Hepatocyte (in vitro differentiated cells): ENCODE measurements at places on chromosomes 1 and 21.

DNA sequence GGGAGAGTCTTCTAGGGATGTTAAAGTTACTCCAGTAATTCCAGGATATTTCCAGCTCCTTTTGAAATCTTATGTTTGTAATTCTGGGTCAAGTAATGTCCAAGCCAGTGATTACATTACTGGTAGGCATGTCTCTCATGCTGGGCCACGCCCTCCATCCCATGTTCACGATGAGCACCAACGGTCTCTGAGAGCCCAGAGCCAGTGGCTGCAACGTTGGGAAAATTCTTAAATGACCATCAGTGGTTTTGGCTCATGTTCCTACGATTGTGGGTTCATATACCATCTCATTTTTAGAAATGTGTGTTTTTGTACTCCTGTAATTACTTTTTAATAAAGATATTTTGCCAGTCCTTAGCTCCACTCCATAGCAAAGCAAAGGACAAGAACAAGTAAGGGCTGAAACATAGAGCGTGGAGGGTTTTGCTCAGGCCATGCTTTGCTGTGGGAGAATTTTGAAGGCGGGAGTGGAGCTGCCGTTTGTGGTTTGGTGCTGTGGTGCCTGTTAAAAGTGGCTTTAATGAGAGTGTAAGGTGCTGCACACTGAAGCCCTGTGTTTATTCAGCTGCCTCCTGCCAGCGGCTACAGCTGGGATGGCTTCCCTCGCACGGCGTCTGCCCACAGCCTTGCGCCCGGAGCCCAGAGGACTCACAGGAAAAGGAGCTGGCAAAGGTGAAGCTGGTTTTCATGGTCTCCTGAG is 28.9 kb downstream of the VANGL1 start:
- H3K4me3 ChIP-seq = no peak overlapping the region
- H3K27ac ChIP-seq = peak overlapping the region; percentile 91
- no peaks in the 10 kb centered on the region for H3K36me3 ChIP-seq

GRCh38 chr1:205030241-205030640 is 12.8 kb upstream of the CNTN2 start:
- H3K27me3 ChIP-seq = no peaks in the 10 kb centered on the region
- H3K4me1 ChIP-seq = no peaks in the 10 kb centered on the region
- H3K27ac ChIP-seq = no peak overlapping the region
- DNase-seq = no peak

- H3K36me3 ChIP-seq = no peaks in the 10 kb centered on the region
- H3K27me3 ChIP-seq = no peaks in the 10 kb centered on the region
- no peak overlapping the region for H3K27ac ChIP-seq
- DNase-seq = no peak
- H3K4me1 ChIP-seq = no peaks in the 10 kb centered on the region
Observed at GRCh38 chr1:166763318-166763717, 76.0 kb upstream of the POGK start.

GRCh38 chr1:204426035-204426436 is 14.4 kb upstream of the PPP1R15B start:
- H3K36me3 ChIP-seq = no peaks in the 10 kb centered on the region
- H3K27me3 ChIP-seq = no peaks in the 10 kb centered on the region
- no peak for DNase-seq

DNA sequence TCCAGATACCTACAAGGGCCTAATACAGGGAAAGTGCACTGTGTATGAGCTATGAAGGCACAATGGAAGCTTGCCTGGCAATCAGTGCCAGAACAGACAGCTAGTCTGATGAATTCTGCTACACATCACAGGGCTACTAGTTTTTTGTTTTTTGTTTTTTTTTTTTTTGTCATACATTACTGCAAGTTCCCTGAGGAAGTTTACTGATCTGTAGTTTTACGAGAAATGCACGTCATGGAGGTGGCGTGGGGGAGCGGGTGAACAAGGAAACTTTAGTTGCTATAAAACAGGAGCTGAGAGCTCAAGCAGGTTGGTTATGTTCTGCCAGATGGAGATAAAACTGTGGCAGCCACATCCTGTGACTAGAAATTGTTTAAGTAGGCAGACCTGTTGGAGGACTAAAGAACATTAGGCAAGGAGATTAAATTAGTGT is 17.7 kb downstream of the PTPRC start:
- H3K36me3 ChIP-seq = no peaks in the 10 kb centered on the region
- peaks cover 12% of the 10 kb centered on the region for H3K4me1 ChIP-seq
- no peaks in the 10 kb centered on the region for H3K27me3 ChIP-seq
- DNase-seq = peak; percentile 17
- H3K27ac ChIP-seq = peak overlapping the region; percentile 56
